ENCODE measurements at places on chromosomes 6 and 20. TPM values are rescaled to one million over a fixed set of nuclear protein-coding genes. Genes with fewer than 3 reads are reported as not detected.

The SEC23B gene
- total RNA-seq = 39.7 TPM

The WASF1 gene
- 14.7 TPM for total RNA-seq

The DEFB124 gene
- total RNA-seq = not detected

The SSR1 gene
- total RNA-seq = 182 TPM

The PRKN gene
- total RNA-seq = 6.5 TPM

The SNAI1 gene
- 4.6 TPM for total RNA-seq

The CDSN gene
- total RNA-seq = not detected

The TAAR9 gene
- not detected for total RNA-seq

The NKAIN2 gene
- total RNA-seq = not detected

The MACROD2 gene
- total RNA-seq = 2.4 TPM

The CRISP3 gene
- total RNA-seq = not detected

The ZNF391 gene
- total RNA-seq = 5.7 TPM

The TCEA2 gene
- total RNA-seq = 17.5 TPM

The C6orf52 gene
- total RNA-seq = 0.65 TPM

The ASIP gene
- not detected for total RNA-seq

The SLC17A2 gene
- not detected for total RNA-seq

The RAET1G gene
- total RNA-seq = 9.4 TPM

The SFTA2 gene
- total RNA-seq = not detected

The NOX3 gene
- not detected for total RNA-seq

The IYD gene
- total RNA-seq = under 0.01 TPM

The CDH26 gene
- total RNA-seq = 0.32 TPM

The MAP7 gene
- 1.4 TPM for total RNA-seq

The TENT5A gene
- 118 TPM for total RNA-seq

The DNAH8 gene
- under 0.01 TPM for total RNA-seq
